Activated CD4-positive, alpha-beta T cell treated with anti-CD3 and anti-CD28 coated beads, Interleukin-2, amount 50 U/mL, for 48 hours (primary cell): ENCODE measurements at places on chromosomes 16 and 17.

GRCh38 chr17:58956997-58957724 lies 149.5 kb downstream of the TRIM37 start:
- DNase-seq: no peak

DNA sequence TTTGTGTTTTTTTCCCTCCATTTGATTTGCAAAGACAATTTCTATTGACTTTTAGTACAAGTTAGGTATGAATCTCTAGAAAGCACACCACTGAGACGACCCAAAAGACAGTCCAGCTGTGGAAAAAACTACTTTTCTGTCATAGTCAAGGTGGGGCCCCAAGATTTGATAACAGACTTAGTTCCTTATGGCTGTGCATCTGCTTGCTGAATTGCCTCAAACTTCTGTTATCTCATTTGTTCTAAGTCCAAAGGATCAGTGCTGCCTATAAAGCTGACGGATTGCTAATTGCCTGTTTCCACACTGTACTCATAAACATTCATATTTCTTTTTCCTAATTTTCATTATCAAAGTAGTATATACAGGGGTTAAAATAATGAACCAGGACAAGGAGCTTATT lies 180.8 kb downstream of the SPECC1 start:
- no peak for DNase-seq

DNA sequence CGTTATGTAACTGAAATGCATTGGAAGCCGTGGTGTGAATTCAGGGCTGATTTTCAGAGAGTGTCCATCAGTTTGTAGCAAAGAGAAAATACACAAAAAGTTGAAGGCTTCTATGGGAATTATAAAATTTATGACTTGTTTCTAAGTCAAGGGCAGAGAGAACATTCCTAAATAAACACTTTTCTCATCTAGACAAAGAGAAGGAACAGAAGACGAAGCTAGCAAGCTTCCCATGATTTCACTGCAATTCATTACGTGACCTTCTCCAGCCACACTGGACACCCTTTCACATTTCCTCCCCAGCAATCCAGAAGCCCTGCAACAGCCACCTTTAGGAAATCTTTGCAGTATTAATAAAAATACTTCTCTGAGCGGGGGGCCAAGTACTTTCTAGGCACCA lies 67.8 kb downstream of the TMEM100 start:
- no peak for DNase-seq

DNA sequence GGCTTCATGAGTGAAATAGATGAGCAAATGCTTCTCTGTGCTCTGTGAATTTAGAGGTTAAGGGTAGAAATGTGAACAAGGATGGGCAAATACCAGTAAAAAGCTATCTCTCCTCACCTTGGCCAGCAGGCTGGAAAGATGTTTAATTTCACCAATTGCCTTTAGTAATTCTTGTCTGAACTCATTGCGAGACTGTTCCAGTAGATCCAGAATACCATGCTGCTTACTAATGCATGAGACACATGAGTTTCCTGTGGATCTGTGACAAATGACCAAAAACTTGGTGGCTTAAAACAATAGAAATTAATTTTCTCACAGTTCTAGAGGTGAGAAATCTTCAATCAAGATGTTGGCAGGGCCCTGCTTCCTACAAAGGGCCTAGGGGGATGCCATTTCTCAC lies 9.3 kb upstream of the ZNF624 start:
- no peak for DNase-seq

- no peak for DNase-seq
Observed at GRCh38 chr17:64092952-64093451, 36.9 kb downstream of the ERN1 start.

DNA sequence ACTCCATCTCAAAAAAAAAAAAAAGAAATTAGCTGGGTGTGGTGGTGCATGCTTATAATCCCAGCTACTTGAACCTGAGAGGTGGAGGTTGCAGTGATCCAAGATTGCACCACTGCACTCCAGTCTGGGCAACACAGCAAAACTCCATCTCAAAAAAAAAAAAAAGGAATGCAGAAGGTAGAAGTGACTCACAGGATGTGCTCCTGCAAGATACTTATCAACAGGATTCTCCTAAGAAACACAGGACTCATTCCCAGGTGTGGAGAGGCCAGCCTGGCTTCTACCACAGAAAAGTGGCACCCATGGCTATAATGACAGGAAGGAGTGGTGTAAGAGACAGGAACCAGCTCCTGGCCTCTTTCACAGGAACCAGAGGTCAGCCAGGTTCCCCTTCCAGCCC lies 13.8 kb downstream of the ELMO3 start:
- no peak for DNase-seq
